ENCODE measurements at places on chromosomes 16 and 17. TPM values are rescaled to one million over a fixed set of nuclear protein-coding genes. Genes with fewer than 3 reads are reported as not detected.
A peak's percentile ranks its signal among the peaks of the same experiment; 100 is the strongest.

DNA sequence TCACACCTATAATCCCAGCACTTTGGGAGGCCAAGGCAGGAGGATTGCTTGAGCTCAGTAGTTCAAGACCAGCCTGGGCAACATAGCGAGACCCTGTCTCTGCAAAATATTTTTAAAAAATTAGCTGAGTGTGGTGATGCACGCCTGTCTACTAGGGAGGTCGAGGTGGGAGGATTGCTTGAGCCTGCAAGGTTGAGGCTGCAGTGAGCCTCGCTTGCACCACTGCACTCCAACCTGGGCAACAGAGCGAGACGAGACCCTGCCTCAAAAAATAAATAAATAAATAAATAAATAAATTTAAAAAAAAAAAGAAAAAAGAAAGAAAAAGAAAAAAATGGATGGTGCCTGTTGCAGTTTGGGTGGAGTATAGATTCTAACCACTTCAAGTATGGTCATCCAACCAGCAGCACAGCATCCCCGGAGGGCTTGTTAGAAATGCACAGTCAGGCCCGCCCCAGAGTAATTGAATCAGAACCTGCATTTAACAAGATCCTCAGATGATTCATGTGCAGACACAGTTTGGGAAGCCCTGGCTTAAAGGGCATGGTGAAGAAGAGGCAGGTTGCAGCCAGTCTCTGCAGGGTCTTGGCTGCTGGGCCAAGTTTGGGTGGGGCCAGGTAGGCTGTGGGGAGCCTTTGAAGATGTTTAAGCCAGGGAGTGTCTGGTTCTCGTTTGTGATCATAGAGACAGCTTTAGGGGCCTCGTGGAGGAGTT lies 40.8 kb downstream of the MRC2 start:
- no peak for DNase-seq

DNA sequence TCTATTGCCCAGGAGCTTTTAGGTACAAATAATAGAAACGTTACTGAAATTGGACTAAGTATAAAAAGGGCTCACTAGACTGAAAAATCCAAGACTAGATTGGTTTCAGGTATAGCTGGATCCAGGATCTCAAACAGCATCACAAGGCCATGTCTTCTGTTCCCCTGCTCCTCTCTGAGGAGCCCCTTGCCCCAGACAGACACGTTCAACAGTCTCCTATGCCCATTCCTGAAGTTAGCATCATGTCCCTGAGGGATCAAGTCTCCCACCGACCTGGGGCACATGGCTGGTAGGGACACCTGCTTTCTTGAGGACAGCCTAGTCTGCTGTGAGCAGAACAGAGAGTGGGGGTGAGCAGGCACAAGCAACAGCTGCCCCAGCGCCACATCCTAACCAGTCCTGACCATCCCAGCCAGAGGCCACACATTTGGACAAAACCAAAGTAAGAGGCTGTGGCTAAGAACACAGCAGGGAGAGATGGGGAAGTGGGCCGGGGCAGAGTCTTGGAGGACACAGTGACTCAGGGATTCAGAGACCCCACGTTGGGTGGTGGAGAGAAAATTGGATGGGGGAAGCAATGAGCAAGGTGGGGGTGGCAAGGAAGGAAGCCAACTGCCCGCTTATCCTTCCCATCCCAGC lies 10.5 kb upstream of the MMP2 start:
- DNase-seq: no peak

Gene MYH11
- not detected for total RNA-seq

DNA sequence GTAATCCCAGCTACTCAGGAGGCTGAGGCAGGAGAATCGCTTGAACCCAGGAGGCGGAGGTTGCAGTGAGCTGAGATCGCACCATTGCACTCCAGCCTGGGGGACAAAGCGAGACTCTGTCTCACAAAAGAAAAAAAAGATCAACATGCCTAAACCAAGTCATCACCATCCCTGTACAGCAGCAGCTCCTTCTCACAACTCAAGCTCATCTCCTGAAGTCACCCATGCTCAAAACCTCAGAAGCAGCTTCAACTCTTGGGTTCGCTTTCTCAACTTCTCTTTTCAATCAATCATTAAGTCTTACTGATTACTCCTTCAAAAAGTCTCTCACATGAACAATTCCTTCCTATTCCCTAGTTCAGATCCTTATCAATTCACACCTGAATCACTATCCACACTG lies 31.3 kb downstream of the PHLPP2 start:
- no peak for DNase-seq

Gene AGRP
- not detected for total RNA-seq

DNA sequence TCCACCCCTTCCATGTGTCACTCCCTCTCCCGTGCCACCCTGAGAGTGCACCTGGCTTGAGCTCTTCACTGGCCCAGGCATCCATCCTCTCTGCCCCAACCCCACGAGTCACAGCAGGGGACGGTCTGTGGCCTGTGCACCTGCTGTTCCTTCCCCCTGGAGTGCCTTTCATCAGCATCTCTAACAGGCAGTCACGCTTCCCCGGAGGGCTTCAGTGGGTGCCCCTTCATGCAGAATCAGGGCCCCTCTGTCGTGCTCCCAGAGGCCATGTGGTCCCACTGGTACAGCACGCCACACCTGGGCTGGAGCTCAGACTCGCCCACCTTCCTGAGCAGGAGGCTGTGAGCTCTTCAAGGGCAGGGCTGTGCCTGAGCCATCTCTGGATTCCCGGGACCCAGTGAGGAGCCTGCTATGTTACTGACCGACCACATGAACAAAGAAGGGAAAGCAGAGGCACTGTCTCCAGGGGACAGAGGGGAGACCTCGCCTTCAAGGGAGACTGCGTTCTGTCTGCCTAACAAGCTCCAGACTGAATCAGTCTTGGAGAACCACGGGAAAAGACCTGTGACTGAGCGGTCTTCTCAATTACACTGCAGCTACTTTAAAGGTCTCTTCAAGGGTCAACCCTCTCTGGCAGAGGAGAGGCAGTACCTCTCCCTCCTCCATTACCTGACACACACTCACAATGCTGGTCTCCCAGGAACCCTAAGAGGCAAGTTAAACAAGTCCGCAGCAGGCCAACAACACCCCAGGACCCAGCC lies 78.8 kb upstream of the DOC2B start:
- DNase-seq: no peak

DNA sequence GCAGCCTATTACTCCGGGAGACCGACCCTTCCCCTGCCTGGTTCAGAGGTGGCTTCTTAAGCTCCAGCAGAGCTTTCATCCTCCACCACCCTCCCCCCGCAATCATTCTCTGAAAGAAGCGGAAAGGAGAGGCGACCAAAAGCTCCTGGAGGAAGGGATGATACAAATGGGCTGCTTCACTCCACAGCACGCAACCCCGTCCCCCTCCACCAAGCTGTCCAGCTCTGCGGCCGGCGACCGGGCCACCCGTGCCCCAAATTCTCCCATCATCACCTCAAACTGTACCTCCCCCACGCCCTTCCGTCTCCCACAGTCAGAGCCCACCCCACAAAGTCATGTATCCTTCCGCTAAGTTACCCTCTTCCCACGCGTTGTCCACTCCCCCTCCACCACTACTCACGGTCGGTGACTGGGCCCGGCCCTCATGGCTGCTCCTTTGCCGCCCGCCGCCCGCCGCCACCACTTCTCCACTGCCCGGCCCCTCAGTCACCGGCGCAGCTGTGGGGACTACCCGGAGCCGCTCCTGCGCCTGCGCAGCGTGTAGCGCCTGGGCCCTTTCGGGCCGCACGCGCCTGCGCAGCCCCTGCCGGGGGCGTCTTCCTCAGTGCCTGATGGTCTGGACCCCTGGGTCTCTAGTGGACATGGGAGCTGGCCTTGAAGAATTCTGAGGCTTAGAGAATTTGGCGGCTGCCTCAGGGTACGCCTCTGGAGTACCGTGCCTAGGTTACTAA lies at the start of gene FAM222B:
Gene FAM222B, minus strand, starts transcription at position 509 of the 731 bp plus-strand sequence. CDS start 76,123 bp downstream, outside the sequence.
- DNase-seq: peak; percentile 95

GRCh38 chr16:51968749-51969148 lies 578.2 kb downstream of the TOX3 start:
- DNase-seq: no peak

- DNase-seq: peak; percentile 96
Observed at GRCh38 chr17:35063514-35064223, at the start of gene RFFL. Gene RFFL, minus strand, starts transcription at chr17:35063707. Its CDS starts 37,154 bp downstream, at chr17:35026553.

Gene XAF1
- 64.2 TPM for total RNA-seq

DNA sequence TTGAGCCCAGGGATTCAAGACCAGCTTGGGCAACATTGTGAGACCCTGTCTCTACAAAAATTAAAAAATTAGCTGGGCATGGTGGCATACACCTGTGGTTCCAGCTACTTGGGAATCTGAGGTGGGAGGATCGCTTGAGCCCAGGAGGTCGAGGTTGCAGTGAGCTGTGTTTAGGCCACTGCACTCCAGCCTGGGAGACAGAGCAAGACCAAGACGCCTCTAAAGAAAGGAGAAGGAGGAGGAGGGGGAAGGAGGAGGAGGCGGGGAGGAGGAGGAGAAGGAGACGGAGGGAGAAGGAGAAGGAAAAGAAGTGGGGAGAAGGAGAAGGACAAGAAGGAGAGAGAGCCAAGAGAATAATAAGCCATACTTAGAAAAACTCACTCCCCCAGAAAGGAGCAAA lies 35.9 kb downstream of the STXBP4 start:
- no peak for DNase-seq

- DNase-seq: no peak
Observed at GRCh38 chr17:2347805-2348685, 10.7 kb downstream of the SGSM2 start.
